ENCODE measurements at places on chromosomes 13 and 19. TPM values are rescaled to one million over a fixed set of nuclear protein-coding genes. Genes with fewer than 3 reads are reported as not detected.

GRCh38 chr13:106696140-106696539 lies 128.2 kb upstream of the ARGLU1 start:
- ATAC-seq = no peak

- ATAC-seq = no peak
Observed at GRCh38 chr13:30466358-30466714, 600 bp upstream of the HMGB1 start.

DNA sequence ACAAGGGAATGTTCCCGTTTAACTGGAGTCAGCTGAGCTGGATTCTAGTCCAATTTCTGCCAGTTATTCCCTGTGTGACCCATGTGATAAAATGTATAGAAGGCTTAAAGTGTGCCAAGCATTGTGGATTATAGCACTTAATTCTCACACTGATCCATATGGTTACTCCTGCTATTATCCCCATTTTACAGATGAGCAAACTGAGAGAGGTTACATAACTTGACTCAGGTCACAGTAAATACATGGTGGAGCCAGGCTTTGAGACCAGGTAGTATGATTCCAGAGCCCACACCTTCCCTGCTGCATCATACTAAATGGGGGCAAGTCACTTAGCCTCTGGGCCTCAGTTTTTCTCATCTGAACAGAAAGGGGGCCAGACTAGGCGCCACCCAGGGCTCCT lies 2.0 kb upstream of the DHRS12 start:
- no peak for ATAC-seq

GRCh38 chr19:49362929-49363267 lies 682 bp upstream of the TEAD2 start:
- ATAC-seq = no peak

DNA sequence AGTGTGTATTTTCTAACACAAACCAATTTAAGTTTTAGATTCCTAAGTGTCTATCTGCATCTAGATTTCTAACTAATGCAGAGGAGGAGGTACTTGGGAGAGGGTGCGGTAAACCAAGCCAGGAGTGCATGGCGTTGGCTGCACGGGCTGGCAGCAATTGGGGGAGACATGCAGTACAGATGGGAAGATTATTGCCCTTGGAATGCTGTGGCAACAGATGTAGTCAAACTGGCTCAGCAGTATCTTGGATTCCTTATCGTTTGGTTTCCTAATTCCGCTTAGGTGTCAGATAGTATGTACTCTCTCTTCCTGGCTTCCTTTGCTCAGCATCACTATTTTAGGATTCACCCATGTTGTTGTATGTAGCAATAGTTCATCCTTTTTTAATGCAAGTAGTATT lies 29.4 kb upstream of the STK24 start:
- ATAC-seq = no peak

GRCh38 chr19:51456541-51457290 lies 1.5 kb downstream of the SIGLEC8 start:
- no peak for ATAC-seq

DNA sequence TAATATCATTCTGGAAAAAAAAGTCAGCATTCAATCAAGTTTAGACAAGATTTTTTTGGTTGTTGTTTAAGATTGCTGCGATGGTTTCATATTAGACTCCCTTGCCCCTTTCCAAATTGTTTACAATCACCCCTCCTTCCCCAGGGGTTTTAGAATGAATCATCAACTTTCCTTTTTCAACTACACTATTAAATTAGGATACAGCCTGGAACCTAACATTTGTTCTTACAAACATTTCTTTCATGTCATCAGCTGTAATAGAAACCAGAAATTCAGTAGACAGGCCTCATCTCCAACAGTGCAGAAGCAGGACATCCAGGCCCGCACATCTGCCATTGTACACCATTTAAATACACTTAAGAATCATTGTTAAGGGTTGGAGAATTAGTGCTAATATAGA lies 44.4 kb upstream of the WDFY2 start:
- peak; percentile 74 for ATAC-seq

The PSG3 gene
- total RNA-seq = not detected

DNA sequence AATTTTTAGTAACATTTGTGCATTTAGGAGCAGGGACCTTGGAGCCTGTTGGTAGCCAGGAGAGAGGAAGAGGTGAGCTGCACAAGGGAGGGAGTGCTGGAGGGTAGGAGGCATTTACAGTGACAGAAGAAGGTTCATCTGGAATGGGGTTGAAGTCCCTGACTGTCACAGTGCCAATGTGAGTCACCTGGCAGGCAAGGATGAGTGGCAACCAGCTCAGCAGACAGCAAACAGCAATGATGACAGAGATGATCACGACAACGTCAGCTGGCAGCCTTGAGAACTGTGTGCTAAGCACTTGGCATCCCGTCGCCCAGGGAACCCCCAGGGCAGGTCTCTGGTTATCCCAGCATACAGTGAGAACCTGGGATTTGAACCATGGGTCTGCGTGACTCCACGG lies 2.6 kb downstream of the OR10H5 start:
- ATAC-seq = no peak

DNA sequence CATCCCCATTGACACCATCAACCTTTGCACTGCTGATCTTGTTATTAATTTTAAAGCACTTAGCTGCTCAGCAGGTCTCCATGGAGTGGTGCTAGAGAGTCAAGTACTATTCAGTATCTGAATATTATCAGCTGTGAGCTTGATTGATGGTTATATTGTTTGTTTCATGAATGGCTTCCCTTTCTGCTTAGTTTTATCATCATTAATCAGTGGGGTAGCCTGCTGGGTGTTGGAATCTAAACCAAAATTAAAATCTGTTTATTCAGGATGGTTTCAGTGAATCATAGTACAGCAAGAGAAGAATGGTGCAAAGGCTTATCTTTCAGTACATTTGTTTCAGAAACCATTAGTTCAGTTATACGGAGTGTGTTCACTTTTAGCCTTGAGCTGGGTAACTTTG lies 42.5 kb upstream of the SCEL start:
- peak; percentile 50 for ATAC-seq

The KL gene
- total RNA-seq = 4.9 TPM

DNA sequence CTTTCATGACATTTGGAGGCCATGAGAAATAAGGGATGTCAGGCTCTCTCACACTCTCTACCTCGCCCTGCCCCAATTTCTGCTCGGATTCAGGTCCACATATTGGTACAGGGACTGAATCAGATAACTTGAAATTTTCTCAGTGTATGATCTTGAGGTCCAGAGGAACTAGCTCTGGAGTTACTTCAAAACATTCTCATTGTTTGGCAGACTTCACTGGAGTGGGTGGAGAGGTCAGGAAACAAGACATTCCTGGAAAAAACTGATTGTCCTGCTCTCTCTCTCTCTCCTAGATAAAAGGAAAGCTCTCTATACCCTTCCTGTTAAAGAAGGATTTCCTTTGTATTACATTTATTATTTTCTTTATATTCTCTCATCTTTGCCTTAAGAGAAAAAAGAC lies 428.1 kb upstream of the DACH1 start:
- no peak for ATAC-seq

The RFPL4AL1 gene
- total RNA-seq = not detected

DNA sequence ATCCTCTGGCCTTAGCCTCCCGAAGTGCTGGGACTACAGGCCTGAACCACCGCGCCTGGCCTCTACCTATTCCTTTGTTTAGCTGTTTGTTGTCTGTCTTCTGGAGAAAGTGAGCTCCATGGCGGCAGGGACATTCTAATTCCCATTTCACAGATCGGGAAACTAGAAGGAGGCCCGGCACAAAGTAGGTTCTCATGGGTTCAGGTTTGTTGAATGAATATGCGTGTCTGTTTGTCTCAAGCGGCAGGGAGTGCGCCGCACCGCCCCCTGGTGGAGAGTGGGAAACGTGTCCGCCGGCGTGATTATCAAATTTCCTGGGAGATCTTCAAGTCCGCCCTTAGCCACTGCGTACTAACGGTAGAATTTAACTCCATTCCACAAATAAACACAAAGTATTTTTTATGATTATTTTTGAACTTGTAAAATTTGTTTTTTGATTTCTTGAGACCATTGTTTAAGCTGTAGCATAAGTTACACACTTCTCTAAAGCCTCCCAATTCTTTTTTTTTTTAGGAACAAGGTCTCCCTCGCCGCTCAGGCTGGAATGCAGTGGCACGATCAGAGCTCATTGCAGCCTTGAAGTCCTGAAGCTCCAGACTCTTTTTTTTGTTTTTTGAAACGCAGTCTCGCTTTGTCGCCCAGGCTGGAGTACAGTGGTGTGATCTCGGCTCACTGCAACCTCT lies 8.9 kb upstream of the CCDC9 start:
- no peak for ATAC-seq

DNA sequence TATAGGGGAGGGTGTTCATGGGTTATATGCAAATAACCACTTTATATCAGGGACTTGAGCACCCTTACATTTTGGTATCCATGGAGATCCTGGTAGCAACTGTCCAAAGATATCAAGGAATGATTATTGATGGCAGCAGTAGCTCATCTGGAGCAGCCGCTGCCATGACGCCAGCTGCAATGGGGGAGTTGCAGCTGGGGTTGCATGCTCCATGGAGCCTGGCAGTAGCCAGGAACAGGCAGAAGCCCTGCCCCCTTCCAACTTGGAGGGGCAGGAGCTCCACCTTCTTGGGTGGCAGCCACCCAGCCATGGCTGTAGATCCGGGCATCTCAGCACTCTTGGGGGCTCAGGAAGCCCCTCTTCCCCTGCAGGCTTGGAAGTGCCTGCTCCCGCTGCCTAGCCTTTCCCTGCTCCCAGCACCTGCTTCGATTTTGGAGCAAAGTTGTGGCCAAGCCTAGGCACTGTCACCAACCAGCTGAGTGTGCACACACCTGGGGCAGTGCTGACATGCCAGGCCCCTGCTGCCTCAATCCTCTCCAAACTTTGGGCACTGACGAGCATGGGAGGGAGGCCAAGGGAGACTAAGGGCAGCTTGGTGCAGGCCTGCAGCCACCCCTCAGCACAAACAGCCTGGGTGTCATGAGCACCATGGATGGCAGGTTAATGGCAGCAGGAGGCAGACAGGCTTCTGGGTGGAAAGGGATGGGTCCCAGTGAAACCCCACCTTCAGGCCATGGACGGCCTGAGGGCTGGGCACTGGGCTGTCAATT lies 235.6 kb upstream of the CSNK1A1L start:
- no peak for ATAC-seq

GRCh38 chr19:12331211-12331941 lies 2.1 kb downstream of the ZNF563 start:
- no peak for ATAC-seq

The CGB3 gene
- total RNA-seq = not detected

DNA sequence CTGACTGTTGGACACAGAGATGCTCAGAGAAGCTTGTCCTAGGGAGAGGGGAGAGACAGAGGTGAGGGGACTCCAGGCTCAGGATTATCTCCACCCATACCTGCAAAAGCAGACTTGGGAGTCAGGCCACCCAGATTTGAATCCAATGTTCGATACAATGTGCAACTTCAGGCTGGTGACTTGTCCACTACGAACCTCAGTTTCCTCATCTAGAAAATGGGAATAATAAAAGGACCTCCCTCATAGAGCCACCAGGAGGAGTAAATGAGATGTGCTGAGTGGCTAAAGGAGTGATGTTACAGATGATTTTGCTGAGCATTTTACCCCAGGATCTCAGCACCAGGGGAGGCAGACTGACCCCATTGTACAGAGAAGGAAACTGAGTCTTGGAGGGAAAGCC lies 25.0 kb downstream of the PRKD2 start:
- ATAC-seq = no peak

GRCh38 chr13:106349080-106349931 lies 186.2 kb downstream of the EFNB2 start:
- ATAC-seq = peak; percentile 69

DNA sequence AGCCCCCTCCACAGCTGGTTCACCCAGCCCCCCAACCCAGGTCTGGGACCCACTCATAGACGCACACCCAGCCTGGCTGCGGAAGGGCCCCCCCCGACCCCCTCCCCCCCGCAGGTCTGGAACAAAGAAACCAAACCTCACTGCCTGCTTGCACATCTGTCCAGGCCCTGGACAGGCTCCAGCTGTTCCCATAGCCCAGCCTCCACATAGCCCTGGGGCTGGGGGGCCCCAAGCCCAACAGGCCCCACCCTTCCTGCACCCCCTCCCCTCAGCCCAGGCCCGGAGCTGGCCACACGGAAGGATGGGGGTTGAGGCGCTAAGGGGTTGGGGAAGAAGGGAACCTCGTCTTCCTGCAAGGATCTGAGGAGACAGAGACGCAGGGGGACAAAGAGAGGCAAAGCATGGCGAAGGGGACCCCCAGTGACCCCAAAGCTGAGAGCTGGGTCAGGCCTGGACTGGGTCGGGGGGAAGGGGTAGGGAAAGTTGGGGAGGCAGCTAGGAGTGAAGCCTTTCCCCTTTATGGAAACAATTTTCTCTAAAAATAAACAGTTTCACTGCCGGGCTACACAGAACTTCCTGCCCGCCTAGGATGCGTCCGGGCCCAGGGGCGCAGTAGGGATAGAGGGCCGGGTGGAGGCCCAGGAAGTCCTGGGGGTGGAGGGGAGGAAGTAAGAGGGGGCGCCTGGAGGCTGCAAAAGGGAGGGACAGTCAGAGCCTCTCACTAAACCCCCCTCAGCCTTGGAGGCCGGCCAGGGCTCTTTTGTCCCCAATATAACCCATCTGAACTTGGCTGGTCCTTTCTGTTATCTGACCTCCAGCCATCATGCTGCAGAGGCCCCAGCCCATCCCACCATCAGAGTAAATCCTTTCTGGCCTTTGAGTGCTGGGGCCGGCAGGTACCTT lies 2.4 kb downstream of the KANK2 start:
- ATAC-seq = no peak

The RRAS gene
- total RNA-seq = 100 TPM

- ATAC-seq = no peak
Observed at GRCh38 chr13:75299913-75300862, 181.8 kb downstream of the TBC1D4 start.

DNA sequence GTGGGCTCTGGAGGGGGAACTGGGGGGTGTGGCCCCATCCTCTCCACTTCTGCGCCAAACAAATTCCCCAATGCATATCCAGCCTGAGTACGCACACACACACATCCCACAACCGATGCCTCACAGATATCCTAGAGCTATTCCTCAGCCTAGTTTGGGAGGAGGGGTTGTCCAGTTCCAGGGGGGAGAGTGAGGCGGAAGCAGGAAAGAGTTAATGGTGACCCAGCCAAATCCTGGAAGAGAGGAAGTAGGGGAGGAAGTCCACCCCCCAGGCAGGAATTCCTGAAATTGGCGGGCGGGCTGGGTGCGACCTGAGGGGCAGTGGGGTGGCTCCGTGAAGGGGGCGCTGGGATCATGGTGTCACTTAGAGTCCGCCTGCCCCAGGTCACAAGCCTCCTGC lies 897 bp downstream of the GPR4 start:
- peak; percentile 9 for ATAC-seq

The C13orf42 gene
- not detected for total RNA-seq

GRCh38 chr13:89282241-89282640 lies 1611.1 kb downstream of the SLITRK5 start:
- no peak for ATAC-seq

DNA sequence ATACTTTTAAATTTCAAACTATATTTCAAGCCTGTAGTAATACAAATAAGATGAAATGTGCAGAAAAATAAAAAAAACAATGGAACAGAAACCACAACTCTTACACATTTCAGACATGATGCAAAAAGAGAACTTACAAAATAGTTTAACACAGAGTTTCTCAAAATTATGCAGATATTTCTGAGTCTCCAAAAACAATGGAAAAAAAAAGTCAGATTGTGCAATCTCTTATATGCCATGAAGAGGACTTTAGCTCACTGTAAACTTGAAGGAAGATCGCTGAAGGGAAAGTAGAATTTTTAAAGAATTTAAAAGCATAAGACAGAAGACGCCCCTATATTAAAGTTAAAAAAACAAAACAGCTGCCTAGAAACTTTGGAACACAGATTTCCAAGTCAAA lies 20.4 kb downstream of the ZNF708 start:
- ATAC-seq = no peak

GRCh38 chr13:111610081-111610480 lies 289.6 kb downstream of the TEX29 start:
- ATAC-seq = no peak

Measured in gastroesophageal sphincter (tissue), 4 donors.